Activated CD4-positive, alpha-beta T cell treated with anti-CD3 and anti-CD28 coated beads, Interleukin-2, Interleukin-6, amounts not matched to agents 100 ng/mL and 50 ng/mL, durations not matched to agents 16 hours and 8 hours (primary cell): ENCODE measurements at places on chromosomes 7 and 10.

- no peak for DNase-seq
Measured at GRCh38 chr7:137983323-137984008, 18.4 kb downstream of the CREB3L2 start.

DNA sequence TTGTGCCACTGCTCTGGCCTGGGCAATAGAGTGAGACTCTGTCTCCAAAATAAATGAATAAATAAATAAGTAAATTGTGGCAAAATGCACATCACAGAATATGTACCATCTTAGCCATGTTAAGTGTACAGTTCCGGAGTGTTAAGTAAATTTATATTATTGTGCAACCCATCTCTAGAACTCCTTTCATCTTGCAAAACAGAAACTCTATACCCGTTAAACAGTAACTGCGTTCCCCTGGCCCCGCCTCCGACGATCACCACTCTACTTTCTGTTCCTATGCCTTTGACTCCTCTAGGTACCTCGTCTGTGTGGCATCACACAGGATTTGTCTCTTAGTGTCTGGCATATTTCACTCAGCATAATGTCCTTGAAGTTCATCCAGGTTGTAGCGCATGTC lies 356.4 kb upstream of the FOXK1 start:
- no peak for DNase-seq

DNA sequence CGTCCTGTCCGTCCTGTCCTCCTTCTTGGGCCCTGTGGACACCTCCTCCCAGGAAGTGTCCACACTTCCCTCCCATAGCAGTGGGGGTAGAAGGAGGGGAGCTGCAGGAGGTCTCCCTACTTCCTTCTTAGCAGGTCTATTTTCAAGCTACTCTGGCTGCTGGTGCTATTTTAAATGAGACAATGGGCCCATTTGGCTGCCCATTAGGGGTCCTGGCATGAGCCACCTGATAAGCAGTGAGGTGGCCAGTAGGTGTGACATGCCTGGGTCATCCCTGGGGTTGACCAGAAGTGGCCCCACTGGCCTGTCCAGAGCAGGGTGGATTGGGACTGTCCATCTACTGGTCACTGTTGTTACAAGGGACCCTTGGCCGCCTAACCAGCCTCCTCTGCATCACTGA lies 75.2 kb downstream of the COL13A1 start:
- DNase-seq, result no peak

- no peak for DNase-seq
Measured at GRCh38 chr7:129886167-129886817, 66.5 kb downstream of the UBE2H start.

GRCh38 chr7:151409667-151410404 lies at the start of gene WDR86:
Gene WDR86, minus strand, starts transcription at chr7:151410038. Its CDS starts 449 bp downstream, at chr7:151409589.
- no peak for DNase-seq

GRCh38 chr7:2490181-2490651 lies 14.0 kb upstream of the GRIFIN start:
- no peak for DNase-seq

GRCh38 chr7:3892157-3892556 lies 591.1 kb downstream of the SDK1 start:
- DNase-seq, result no peak

DNA sequence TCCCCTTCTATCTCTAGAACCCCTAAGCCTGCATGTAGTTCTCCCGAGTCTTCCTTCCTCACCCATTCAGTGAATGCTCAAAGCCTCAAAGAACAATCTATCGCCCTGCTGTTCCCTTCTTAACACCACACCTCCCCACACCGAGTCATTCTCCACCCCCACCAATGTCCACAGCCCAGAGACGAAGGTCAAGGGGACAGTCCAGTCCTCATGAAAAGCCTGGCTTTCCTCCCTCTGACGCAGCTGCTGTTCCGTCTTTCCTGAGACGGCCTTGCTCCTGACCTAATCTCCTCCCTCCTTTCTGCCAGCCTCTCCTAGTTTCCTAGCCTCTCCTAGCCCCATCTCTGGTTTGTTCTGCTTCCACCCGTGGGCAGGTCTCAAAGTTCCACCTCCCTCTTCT lies 9.2 kb downstream of the MOSPD3 start:
- DNase-seq, result no peak

GRCh38 chr7:125357676-125358455 lies 428.2 kb upstream of the POT1 start:
- no peak for DNase-seq

GRCh38 chr10:89513206-89513605 lies 22.2 kb downstream of the SLC16A12 start:
- no peak for DNase-seq

GRCh38 chr7:17195576-17195975 lies 102.9 kb upstream of the AHR start:
- no peak for DNase-seq

DNA sequence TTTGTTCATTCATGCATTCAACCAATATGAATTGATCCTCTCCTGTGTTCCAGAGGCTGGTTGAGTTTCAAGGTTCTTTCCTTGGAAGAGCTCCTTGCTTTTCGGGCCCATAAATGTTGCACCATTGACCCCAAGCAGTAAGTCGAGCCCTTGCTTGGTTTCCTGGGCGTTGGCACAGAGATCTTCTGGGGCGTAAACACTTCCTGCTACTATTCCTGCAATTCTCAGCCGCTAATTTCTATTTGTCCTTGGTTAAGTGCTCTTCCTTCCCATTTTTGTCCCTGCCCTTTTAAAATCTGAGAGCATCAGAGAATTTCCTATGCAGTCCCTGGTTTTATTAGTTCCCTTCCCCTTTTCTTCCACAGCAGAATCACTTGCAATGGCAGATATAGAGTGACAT lies 44.1 kb upstream of the ADRB1 start:
- no peak for DNase-seq

GRCh38 chr7:44321796-44322195 lies 3.6 kb downstream of the CAMK2B start:
- DNase-seq, result no peak

DNA sequence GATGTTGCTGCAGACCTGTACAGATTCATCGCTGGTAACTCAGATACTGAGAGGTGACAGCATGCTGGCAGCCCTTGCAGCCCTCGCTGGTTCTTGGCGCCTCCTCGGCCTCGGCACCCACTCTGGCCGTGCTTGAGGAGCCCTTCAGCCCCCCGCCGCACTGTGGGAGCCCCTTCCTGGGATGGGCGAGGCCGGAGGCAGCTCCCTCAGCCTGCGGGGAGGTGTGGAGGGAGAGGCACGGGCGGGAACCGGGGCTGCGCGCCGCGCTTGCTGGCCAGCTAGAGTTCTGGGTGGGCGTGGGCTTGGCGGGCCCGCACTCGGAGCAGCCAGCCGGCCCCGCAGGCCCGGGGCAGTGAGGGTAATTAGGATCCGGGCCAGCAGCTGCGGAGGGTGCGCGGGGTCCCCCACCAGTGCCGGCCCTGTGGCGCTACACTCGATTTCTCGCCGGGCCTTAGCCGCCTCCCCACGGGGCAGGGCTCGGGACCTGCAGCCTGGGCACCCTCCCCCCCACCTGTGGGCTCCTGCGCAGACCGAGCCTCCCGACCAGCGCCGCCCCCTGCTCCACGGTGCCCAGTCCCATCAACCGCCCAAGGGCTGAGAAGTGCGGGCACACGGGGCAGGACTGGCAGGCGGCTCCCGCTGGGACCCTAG lies 12.2 kb upstream of the GTPBP10 start:
- no peak for DNase-seq
